ELR (cell line): ENCODE measurements at places on chromosomes 1 and 21.

DNA sequence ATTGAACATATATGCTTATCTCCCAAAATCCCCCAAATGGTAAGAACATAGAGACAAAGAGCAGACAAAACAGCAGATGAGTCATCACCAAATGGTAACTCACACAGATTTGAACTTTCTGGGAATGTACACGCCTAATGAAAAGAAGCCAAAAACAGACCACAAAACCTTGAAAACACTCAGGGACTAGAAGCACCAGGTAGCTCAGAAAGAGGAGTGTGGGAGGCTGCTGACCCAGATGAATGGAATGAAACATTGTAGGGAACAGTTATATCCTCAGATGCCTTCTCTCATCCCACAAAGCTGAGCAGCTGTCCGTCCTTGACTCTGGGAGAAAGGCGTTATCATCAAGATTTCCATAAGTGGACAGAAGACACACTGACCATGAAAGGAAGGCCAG lies 307.0 kb upstream of the USP25 start:
- DNase-seq = peak; percentile 3

- DNase-seq = no peak
Observed at GRCh38 chr21:40177979-40178378, 310.7 kb downstream of the PCP4 start.

DNA sequence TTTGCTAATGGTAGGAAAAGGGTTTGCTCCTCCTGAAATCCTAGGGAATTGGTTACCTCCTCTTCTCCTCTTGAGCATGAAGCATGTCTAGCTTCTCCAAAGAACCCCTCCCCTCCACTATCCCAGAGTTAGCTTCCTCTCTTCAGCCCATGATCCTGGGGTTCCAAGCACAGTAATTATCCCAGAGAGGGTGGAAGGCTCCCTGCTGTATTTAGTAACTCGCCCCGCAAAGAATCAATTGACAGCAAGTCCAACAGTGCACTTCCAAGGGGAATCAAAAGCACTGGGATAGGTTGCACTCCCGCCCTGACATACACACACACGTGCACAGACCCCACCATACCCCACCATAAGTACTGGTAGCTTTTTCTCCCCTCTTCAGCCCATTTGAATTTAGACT lies 3.1 kb downstream of the S100A8 start:
- DNase-seq = no peak

DNA sequence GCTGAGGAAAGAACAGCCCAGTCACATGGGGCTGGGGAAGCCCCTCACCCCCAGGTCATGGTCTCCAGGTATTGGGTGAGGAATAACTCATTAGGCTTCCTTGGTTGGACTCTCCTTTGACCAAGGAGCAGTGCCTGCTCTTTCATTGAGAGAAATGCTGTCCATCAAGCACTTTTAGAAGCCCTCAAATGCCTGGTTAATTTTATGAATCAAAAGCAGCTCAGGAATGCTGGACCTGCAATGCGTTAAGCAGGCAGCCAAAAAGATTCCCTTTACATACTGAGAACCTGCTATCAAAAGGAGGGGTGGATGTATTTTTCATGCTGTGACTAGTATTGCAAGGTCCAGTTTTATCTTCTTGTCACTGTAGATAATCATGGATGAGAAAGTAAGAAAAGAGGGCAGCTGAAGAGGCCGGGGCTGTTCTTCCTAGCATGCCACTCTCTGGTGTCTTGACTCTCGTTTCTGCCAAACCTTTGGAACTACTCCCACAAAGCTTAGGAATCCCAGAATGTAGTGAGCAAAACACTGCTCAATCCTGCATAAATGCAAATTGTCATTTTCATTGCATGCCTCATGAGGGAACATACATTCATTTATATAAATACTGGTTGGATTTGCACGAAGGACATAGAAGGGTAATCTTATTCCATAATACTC lies 2.1 kb upstream of the CD58 start:
- no peak for DNase-seq

DNA sequence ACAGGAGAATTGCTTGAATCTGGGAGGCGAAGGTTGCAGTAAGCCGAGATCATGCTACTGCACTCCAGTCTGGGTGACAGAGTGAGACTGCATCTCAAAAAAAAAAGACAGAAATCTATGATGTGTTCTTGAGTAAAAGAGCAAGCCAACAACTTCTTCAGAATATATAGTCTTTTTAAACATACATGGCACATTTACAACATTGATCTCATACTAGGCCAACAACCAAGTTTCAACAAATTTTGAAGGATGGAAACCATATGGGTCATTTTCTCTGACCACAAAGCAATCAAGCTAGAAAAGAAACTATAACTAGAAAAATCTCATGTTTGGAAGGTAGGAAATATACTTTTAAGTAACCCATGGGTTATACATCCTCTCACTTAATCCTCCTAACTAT lies 38.3 kb downstream of the PAFAH2 start:
- DNase-seq = no peak

- no peak for DNase-seq
Observed at GRCh38 chr1:160638926-160639325, 7.9 kb downstream of the SLAMF1 start.

- peak; percentile 44 for DNase-seq
Observed at GRCh38 chr1:224433041-224433691, 1.4 kb downstream of the WDR26 start.

- no peak for DNase-seq
Observed at GRCh38 chr21:39063517-39063916, 119.7 kb downstream of the PSMG1 start.

DNA sequence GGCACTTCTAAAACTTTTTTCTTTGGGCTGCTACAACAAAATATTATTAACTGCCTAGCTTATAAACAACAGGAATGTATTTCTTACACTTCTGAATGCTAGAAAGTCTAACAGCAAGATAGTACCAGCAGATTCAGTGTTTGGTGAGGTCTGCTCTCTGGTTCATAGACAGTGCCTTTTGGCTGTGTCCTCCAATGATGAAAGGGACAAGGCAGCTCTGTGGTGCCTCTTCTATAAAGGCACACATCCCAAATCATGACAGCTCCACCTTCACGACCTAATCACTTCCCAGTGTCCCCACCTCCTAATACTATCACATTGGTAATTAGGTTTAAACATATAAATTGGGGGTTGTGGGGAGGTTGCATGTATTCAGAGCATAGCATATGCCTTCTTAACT lies 9.5 kb downstream of the CFH start:
- no peak for DNase-seq
